ENCODE measurements at places on chromosomes 12 and 14.

DNA sequence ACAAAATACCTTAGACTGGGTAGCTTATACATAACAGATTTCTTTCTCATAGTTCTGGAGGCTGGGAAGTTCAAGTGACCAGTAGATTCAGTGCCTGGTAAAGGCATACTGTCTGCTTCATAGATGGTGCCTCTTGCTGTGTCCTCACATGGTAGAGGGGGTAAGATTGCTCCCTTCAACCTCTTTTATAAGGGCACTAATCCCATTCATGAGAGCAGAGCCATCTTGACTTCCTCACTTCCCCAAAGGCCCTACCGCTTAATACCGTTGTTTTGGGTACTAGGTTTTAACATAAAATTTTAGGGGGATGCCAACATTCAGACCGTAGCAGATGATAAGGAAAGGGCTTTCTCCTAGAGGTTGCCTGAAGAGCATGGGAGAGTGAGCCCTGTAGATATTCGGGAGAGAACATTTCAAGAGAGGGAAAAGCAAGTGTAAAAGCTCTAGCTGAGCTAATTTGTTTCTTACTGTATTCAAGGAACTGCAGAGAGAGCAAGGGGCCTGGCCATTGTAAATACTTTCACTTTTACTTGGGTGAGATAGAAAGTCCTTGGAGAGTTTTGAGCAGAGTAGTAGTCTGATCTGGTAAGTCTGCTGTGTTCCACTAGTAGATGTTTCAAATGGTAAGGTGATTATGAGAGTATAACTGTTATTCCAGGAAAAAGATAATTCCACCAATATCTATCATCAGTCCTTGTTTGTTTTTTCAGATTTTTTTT is 27.3 kb downstream of the FRS2 start:
- DNase-seq = no peak

DNA sequence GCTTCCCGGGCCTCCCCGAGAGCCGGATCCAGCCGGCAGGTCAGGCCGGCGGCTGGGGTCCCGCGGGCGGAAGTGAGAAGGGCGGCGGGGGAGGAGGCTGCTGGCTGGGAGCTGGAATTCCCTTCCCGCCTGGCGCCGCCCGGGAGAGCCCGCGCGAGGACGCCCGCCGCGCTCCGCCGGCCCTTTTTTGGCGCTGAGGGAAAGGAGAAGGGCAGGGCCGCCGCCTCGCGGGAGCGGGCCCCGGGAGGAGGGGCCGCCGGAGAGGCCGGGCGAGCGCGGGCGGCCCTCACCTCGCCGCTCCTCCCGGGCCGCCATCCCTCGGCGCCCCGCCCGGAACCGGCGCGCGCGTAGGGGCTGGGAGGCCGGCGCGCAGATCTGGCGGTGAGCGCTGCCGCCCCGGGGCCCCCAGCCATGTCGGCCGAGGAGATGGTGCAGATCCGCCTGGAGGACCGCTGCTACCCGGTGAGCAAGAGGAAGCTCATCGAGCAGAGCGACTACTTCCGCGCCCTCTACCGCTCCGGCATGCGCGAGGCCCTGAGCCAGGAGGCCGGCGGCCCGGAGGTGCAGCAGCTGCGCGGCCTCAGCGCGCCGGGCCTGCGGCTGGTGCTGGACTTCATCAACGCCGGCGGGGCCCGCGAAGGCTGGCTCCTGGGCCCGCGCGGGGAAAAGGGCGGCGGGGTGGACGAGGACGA is at the start of the genes KLHL42 and MANSC4:
Gene KLHL42, plus strand, starts transcription at position 314 of the 692 bp plus-strand sequence. Its CDS starts 98 bp downstream, at position 412.
Gene MANSC4, minus strand, starts transcription at position 317 of the 692 bp plus-strand sequence. CDS start 8,960 bp downstream, outside the sequence.
- DNase-seq = peak; percentile 34

- no peak for DNase-seq
These were observed 47.7 kb upstream of the HECTD1 start for GRCh38 chr14:31255286-31255685.

GRCh38 chr12:129404556-129404955 is 499.3 kb downstream of the TMEM132D start:
- no peak for DNase-seq

DNA sequence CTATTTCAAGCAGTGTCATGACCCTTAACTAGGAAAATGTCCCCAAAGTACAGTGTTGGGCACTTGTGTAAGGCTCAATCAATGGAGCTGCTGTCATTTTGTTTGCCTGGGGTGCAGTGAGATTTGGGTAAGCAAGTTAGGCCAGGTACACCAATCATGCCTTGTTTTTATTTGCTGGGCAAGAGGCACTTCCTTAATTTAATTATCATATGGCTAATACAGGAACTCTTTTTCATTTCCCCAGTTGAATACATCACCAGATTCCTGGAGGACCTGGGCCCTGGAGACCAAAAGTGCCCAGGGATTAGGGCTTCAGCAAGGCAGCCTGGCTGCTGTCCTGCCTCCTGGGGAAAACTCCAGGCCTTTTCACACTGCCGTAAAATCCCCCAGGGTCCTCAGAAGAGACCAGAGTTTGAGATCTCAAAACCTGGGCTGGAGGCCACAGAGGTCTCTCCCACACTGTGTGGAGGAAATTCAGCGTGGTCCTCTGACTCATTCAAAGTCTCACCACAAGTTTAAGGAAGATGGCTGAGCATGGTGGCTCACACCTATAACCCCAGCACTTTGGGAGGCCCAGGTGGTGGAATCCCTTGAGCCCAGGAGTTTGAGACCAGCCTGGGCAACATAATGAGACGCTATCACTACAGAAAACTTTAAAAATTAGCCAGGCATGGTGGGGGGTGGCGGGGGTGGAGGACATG is 28.4 kb upstream of the FOXN3 start:
- DNase-seq = no peak

- no peak for DNase-seq
These were observed 23.5 kb upstream of the NEDD1 start for GRCh38 chr12:96883571-96883970.

- DNase-seq = peak; percentile 77
These were observed 521 bp downstream of the MAP4K5 start for GRCh38 chr14:50531595-50532501.

DNA sequence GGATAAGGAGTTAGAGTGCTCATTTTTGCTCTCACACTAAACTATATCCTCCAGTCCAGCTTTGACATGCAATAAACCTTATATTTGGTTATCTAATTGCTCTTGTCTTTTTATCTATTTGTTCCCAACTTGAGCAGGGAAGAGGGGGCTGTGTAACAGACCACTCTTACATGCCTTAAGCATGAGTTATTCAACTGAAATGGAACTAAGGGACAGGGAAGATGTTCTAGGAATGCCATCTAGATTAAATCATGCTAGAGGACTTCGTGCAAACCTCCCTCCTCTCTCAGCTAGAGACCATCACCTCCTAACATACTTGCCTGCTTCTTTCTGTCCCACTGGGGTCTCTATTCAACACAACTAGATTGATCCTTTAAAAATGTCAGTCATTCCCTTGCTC is 20.6 kb downstream of the SPX start:
- DNase-seq = no peak

- no peak for DNase-seq
These were observed 17.4 kb upstream of the EIF4B start for GRCh38 chr12:52988898-52989297.

DNA sequence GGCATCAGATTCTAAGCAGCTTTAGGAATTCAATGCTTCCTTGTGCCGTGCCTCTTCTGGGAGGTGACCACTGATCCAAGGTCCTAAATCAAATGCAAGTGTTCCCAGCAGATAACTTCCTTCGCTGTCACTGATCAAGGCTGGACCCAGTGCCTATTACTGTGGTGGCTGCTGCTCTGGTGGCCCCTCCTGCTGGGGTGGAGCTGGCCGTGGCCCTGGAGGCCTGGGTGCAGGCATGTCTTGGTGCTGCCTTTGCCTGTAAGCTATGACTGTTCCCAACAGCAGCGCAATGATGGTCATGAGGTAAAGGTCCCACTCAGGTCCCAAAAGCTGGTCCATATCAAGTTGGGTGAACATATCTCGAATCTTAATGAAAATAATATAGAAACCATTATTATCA is 56.8 kb downstream of the SEL1L start:
- DNase-seq = no peak

GRCh38 chr12:3928538-3929184 is 55.5 kb upstream of the PARP11 start:
- no peak for DNase-seq

DNA sequence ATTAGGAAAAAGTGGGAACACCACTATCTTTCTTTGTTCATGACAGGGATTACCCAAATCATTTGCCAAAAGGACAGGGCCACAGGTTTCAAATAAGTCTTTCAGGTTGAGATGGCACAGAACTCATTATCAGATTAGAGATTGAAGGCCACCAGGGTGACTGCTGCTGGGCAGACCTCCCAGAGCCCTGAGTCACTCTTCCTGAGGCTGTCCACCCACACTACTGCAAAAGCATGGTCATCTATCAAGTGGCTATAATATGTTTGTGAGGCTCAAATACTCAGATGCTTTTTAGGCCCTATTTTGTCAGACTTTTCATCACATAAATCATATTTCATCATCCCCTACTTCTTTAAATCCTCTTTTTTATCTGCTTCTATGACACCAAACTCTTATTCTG is 155.3 kb upstream of the CCDC196 start:
- DNase-seq = no peak

DNA sequence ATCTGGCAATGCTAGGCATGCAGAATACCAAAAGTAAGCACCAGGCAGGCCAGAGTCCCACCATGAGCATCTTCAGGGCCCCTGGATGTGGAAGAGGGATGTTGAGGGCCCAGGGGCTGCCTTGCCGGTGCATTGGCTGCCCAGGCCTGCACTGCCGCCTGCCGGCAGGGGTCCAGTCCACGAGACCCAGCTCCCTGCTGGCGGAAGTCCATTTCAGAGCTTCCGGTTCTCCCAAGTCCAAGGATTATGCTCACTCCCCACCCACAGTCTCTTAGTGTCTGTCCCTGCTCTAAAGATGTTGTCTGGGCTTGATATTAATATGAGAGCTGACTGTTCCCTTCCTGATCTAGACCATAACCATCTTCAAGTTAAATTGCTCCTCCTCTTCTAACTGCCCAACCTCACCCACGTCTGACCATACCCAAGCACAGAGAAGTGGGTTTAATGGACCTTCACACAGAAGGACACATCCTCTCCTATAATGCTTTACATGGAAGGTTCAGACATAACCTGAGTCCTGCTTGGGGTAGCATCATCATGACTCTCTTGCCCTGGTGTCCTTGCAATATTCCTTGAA is 117.4 kb downstream of the DAD1 start:
- no peak for DNase-seq

GRCh38 chr14:23182372-23183157 is 895 bp downstream of the SLC7A8 start:
- no peak for DNase-seq

- DNase-seq = no peak
These were observed 786 bp downstream of the SLC25A47 start for GRCh38 chr14:100323942-100324307.

All from RWPE2 (cell line).